ENCODE measurements at places on chromosomes 4 and X. TPM values are rescaled to one million over a fixed set of nuclear protein-coding genes. Genes with fewer than 3 reads are reported as not detected.

GRCh38 chrX:118211891-118212816, 95.5 kb upstream of the KLHL13 start:
- DNase-seq, result no peak

- DNase-seq, result no peak
These were observed 89.3 kb upstream of the GPR34 start for GRCh38 chrX:41599507-41599906.

The EGF gene
- total RNA-seq, result not detected

The NOCT gene
- total RNA-seq, result 4.5 TPM

All from activated CD4-positive, alpha-beta memory T cell treated with anti-CD3 and anti-CD28 coated beads, Interleukin-2, amount 10 ng/mL, durations not matched to agents 7 days and 5 days (primary cell).